Forelimb muscle (tissue), 1 donor: ENCODE measurements at places on chromosomes 1 and 21. TPM values are rescaled to one million over a fixed set of nuclear protein-coding genes. Genes with fewer than 3 reads are reported as not detected.

Gene FAM177B
- 0.25 TPM for polyA plus RNA-seq

GRCh38 chr1:229023651-229024300 is 247.1 kb upstream of the RAB4A start:
- no peak for DNase-seq

DNA sequence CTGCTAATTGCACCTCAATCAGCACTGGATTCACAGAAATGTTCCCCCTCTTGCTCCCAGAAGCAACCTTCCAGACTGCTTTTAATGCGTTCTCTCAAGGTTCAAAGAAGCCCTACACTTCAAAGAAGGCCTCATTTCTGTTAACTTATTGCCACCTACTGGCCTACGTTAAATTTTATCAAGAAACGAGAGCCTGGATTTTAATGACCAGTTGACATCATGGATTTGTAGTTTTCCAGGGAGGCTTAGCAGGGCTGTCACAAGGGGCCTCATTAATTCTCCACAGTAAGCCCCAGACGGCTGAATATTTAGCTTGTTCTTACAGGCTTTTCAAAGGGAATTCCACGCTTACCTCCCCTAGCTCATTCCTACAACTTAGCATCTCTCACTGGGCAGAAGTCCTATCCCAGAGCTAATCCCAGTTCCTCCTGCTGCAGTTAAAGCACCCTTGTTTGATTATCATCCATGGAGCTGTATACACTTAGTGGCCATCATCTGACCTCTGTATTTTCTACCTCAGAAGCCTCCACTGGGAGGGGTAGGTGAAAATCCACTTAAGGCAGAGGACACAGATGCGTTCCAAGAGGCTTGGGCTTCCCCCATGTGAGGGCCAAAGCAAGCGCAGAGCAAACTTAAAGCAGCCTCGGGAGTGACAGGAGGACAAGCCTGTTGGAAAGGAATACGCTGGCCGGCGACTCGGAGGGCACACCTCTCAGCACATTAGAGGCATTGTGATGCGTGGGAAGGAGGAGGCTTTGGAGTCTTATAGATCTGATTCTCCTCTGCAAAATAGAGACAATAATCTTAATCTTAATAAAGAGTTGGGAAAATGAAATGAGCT is 32.2 kb upstream of the CYP4X1 start:
- DNase-seq: no peak

DNA sequence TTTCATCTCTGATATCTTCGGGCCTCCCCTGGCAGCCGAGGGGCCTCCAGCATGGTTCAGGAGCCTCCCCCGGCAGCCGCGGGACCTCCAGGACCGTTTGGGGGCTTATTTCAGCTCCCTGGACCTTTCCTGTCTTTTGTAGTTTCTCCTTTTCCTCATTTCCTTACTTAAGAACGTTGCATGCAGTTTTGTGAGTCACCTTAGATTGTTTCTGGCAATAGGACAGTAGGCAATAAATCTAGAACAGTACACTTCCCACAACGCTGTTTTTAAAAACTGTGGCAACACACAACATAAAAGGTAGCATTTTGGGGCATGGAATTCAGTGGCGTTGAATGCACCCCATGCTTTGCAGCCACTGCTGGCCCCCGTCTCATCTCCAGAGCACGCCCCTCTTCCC is 24.4 kb downstream of the FAAP20 start:
- no peak for DNase-seq

DNA sequence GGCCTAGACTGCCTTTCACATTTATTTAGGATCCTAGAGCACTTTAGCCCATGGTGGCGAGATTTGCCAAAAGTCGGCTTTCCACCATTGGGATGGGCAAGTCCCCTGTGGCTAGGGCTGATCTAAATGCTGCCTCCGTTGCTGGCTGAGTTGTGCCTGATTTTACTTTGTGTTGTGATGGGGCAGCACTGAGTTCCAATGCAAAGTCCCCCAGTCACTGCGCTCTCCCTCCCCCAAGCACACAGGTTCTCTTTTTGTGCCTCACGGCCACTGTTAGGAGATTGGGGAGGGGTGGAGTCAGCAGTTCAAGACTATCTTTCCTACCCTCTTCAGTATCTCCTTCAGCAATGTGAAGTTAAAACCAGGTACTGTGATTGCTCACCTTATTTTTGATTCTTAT is 66.7 kb upstream of the COX20 start:
- no peak for DNase-seq

DNA sequence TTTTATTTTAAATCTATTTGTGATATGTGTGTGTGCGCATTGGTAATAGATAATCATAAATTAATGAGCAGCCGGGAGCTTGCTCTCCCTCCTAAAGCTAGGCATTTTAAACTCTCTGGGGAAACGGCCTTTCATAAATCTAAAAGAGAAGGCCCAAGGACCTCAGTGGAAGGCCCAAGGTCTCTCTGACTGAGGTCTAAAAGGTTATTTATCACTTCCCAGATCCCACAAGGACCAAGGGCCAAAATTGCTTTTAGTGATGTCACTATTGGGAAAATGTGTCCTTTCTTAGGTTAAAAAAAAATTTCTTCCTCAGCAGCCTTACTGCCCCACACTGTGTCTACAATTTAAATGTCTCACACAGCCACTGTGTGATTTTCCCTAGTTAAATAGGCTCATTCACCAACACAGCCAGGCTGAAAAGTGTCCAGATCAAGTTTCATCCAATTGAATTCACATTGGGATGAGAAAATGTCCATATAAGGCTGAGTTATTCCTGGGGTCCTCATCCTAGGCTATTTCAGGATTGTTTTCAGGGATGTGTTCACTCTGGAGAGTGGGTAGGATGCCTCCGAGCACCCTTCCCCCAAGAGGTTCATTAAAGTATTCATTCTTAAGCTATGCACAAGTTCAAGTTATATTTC is 46.1 kb downstream of the SLC44A3 start:
- DNase-seq: no peak

Gene DCST1
- polyA plus RNA-seq: 0.09 TPM

DNA sequence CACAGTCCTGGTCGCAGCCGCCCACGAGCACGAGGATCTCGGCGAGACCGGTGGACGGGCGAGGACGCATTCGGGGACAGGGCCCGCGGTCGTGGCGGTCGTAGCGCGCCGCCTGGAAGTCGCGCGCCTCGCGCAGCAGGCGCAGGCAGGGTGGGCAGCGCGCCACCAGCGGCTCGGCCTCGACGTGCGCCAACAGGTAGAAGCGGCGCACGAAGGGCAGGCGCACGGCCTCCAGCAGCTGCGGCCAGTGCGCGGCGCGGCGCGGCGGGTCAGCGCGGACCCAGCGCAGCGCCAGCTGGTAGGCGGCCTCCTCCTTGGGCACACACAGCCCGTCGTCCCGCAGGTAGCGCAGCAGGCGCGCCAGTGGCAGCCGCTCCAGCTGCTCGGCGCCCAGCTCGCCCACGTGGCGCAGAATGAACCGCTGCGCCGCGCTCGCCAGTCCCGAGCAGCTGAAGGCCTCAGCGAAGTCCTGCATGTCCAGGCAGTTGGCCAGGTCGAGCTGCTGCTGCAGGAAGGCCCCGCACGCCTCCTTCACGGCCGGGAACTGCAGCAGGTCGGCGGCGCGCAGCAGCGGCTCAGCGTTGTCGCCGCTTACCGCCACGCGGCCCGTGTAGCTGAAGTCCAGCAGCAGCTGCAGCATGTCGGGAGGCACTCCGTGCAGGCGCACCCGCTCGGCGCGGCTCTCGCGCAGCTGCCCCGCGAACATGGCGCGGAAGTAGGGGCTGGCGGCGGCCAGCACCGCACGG is 573 bp downstream of the KLHL21 start:
- no peak for DNase-seq

DNA sequence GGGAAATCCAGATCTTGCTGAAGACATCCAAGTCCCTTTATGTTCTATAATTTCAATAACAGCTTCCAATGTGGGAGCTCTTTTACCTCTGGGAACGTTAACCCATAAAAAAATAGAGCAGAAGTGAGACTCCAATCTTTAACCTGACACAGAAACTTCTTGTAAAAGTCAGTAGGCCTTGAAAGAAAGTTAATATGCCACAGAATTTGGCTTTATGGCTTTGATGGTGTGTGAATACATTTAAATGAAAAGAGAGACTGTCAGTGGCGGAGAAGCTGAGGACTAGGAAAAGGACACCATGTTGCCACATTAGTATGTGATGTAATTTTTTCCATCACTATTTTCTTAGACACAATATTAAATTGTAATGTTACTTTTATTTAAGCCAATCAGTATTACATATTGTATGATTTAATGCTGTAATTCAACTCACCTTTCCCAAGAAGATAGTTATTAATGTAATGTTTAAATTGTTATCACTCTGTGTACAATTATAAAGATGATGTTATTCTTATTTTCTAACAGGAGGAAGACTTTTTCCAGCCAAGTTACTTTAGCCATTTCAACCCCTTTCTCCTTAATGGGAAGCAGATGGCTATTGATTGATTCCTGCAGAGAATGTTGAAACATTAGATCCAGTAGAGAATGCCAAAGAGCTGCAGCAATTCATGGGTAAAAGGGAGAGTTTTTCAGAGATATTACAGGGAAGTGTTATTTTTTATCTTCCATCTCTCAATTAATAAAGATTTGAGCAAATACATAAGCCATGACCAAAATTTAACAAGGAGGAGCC is 17.5 kb upstream of the CLDN8 start:
- peak; percentile 60 for DNase-seq

Gene DNM3
- polyA plus RNA-seq: 3.0 TPM
